Endodermal cell (in vitro differentiated cells): ENCODE measurements at places on chromosomes 12 and 14. TPM values are rescaled to one million over a fixed set of nuclear protein-coding genes. Genes with fewer than 3 reads are reported as not detected.

DEGS2 gene
- 0.24 to 3.8 TPM (median 0.99 TPM) in 3 replicates for total RNA-seq

DACT1 gene
- 0.42 to 1.4 TPM (median 0.46 TPM) in 3 replicates for total RNA-seq

NTF3 gene
- 0.71 to 1.4 TPM (median 0.73 TPM) in 3 replicates for total RNA-seq

ATXN7L3B gene
- total RNA-seq: 44.8 to 71.7 TPM (median 71.0 TPM) in 3 replicates

- peak overlapping the region; percentile 98 for H3K4me3 ChIP-seq
- H3K27me3 ChIP-seq: no peaks in the 10 kb centered on the region
- DNase-seq: peak; percentile 98
- H3K4me1 ChIP-seq: peaks cover 28% of the 10 kb centered on the region
Observed at GRCh38 chr12:106136263-106136662, 2.5 kb downstream of the NUAK1 start.

DNA sequence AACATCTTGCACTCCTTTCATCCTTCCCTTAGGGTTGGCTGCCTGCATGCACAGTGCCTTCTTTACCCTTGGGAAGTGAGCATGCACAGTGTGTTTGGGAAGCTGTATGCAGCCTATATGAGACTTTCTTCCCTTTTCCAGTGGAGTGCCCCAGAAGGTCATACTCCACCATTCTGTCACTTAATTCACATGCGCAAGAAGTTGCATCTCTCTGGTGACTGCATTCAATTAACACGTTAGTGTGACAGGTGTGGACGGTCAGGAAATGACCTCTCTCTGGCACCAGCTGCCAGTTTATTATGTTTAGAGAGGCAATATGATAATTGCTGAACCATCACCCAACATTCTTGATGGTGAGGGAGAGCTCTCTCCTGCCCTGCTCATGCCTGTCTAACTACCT, 770.0 kb downstream of the FLRT2 start:
- no peak overlapping the region for H3K4me3 ChIP-seq
- H3K27ac ChIP-seq: no peak overlapping the region
- DNase-seq: no peak

DNA sequence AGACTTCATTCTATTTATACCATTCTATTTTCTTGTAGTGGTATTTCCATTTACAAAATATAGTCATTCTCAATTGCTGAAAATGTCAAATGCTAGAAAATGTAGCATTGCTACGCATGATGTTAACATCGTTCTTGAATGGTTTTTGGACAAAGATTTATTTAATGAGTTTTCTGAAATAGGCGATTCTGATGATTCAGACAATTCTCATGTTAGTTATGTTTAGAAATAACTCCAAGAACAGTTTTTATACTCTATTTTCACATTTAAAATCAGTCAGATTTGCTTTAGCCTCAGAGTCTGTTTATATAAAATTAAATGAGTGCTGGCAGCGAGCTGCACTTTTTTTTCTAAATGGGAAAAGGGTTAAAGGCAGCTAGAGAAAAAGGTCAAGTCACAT, 414.8 kb upstream of the MGAT4C start:
- H3K27me3 ChIP-seq: no peaks in the 10 kb centered on the region
- H3K27ac ChIP-seq: no peak overlapping the region
- no peaks in the 10 kb centered on the region for H3K36me3 ChIP-seq
- no peak overlapping the region for H3K4me3 ChIP-seq

DNA sequence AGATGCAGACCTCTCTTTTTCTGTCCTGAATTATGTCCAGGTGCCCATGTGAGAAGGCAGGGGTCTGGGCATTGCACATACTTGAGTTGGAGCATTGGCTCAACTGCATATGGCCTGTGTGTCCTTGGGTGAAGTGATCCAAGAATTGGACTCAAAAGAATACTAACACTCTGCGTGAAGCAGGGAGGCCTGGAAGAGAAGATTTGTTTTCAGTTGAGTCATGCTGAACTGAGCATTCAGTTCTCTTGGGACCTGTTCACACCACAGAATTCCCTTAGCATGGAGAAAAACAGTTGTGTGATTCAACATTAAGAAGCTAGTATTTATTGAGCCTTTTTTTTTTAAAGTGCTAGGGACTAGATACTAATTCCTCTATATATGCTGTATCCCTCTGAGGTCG, 164.7 kb upstream of the TBX3 start:
- DNase-seq: no peak
- no peak overlapping the region for H3K4me3 ChIP-seq
- H3K4me1 ChIP-seq: no peaks in the 10 kb centered on the region

DNA sequence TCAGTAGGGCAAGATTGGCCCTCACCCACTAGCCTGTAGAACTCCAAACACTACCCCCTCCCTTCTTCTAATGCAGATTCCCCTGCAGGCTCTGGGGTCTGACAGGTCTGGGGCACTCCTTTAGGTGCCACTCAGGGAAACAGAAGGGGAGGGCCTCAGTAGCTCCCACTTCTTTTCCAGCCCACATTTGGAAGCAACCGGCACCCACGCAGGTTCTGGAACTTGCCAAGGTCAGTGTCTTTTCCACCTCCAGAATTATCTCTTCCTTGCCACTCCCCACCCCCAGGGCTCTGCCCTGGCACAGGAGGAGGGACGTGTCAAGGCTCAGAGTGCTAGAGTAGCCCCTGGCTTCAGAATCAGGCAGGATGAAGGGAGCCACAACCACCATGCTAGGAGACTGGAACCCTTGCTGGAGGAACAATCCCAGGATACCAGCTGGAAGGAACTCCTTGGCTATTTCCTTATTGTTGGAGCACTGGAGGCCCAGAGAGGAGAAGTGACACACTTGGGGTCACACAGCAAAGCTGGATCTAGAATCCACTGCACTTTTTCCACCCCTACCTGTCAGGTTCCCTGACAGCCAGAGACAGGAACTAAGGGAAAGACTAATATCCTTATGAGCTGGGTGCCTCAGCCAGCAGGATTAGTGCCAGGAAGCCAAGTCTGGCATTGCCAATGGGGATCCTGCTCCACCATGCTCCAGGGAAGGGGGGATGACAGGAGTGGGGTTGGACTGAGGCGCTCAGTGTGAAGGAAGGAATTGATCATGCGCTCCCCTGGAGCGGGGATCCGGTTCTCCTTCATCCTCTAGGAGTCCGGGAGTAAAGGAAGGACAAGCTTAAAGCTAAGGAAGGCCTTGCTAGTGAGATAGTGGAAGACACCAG, 1.8 kb upstream of the FIGNL2 start:
- no peak overlapping the region for H3K27ac ChIP-seq
- H3K4me1 ChIP-seq: peaks cover 17% of the 10 kb centered on the region

DNA sequence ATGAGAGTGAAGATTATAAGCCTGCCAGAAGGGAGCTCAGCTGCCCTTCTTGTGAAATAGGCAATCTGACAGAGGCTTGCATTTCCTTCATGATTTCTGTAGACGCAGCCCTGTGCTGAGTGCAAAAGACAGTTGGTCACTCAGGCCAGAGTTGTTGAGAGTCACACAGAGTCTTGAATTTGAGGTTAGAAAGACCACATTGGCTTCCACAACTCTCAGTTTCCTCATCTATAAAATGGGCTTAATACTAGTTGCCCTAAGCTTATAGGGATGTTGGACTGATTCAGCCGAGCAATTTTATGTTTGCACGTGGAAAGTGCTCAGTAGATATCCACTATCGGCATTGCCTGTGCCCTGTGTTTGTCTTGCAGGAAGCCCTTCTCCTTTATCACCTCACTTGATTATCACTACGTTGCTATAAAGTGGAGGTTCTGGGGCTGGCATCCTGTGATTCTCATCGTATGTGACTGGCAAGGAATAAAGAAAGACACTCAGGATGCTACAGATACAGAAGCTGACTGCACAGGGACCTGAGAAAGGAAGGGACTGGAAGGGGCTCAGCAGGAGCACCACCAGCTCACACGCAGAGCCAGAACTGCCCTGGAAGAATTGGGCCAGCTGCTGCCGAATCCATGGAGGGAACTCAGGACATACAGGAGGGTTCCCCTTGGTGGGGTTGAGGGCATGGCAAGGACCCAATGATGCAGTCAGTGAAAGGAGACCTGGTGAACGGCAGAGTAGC, 19.8 kb upstream of the SERPINA4 start:
- no peak overlapping the region for H3K4me3 ChIP-seq
- H3K36me3 ChIP-seq: no peaks in the 10 kb centered on the region
- DNase-seq: no peak
- no peak overlapping the region for H3K27ac ChIP-seq
- H3K4me1 ChIP-seq: peaks cover 3% of the 10 kb centered on the region
